ENCODE measurements at places on chromosomes 6 and 20. TPM values are rescaled to one million over a fixed set of nuclear protein-coding genes. Genes with fewer than 3 reads are reported as not detected.
A peak's percentile ranks its signal among the peaks of the same experiment; 100 is the strongest.

Gene TAGAP
- total RNA-seq, result 4.9 TPM

GRCh38 chr20:35654415-35654814 is 10.3 kb downstream of the CPNE1 start:
- DNase-seq, result no peak

DNA sequence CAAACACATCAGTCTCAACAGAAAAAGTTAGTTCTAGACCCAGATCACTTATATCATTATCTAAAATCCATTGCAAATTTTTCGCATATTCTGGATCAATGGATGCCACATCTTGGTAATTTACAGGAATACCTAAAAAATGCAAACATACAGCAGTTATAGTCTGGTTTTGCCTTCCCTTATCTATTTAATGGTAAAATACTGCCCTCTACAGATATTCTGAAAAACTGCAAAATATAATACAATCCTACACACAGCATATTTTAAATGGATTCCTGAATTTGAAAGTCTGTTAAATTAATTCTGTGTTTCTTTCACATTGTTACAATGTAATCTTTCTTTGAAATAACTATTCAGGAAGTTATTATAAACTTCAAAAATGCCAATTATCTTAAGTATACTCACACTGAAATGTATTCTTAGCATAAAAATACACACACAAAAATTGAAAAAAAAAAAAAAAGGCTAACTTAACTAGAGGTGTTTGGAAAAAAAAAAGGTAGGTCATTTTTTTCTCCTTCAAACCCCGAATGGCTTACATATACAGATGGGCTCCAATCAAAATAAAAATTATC is 88.4 kb downstream of the HACE1 start:
- DNase-seq, result no peak

DNA sequence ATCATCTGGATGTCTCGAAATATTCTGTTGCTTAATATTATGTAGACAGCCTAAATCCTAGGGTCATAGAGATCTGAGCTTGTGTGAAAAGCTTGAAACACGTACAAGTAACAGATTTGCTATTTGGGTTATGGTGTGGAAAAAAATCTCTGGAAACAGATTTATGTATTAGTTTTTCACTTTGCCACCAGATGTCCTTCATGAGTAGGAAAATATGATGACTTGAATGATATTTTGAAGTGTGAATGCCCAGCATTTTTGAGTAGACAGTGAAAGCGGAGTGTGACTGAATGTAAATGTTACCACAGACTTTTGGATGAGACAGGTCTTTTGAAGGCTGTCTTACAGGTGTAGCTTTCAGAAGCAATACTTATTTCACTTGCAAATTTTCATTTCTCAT is 4.2 kb upstream of the BMP6 start:
- DNase-seq, result no peak

GRCh38 chr20:1118004-1118335 is 432 bp upstream of the PSMF1 start:
- no peak for DNase-seq

Gene SPATS1
- not detected for total RNA-seq

- peak; percentile 92 for DNase-seq
Measured at GRCh38 chr20:49936153-49937026, at the start of gene RNF114. Gene RNF114, plus strand, starts transcription at chr20:49936397. Its CDS starts 16 bp downstream, at chr20:49936413.

Gene THBD
- 35.4 TPM for total RNA-seq

Gene FARS2
- total RNA-seq, result 27.4 TPM

Gene ZNFX1
- 46.2 TPM for total RNA-seq

DNA sequence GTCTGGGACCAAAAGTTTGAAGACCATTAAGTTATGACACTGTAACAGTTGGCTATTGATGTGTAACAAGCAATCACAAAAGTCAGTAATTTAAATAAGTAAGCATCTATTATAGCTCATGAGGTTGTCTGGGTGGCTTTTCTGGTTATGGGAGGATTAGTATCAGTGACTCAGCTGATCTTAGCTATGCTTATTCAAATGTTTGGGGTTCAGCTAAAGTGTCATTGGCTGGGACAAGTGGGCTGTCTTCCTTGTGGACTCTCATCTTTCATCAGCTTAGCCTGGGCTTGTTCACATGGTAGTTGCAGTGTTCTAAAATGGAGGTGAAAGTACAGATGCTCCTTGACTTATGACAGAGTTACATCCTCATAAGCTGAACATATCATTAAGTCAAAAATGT is 74.6 kb upstream of the LAMP5 start:
- DNase-seq, result no peak

GRCh38 chr20:2179233-2179580 is 77.6 kb downstream of the STK35 start:
- DNase-seq, result no peak

DNA sequence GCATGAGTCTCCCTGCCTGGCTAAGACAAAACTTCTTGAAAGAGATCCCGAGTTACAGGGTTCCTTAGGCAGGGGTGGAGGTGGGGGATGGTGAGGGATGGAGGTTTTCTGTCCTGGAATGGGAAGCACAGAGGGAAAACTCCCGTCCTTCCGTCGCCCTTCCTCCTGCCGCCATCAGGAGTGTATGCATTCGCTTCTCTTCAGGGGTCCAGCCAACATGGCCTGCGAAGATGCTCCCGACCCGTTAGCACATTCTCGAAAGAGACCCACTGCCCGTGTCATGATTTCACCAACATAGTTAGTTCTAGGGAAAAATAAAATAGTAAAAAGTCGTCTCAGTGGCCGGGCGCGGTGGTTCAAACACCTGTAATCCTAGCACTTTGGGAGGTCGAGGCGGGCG is 37.1 kb downstream of the KIF25 start:
- DNase-seq, result peak; percentile 30

- no peak for DNase-seq
Measured at GRCh38 chr6:29009358-29009757, 4.2 kb upstream of the ZNF311 start.

DNA sequence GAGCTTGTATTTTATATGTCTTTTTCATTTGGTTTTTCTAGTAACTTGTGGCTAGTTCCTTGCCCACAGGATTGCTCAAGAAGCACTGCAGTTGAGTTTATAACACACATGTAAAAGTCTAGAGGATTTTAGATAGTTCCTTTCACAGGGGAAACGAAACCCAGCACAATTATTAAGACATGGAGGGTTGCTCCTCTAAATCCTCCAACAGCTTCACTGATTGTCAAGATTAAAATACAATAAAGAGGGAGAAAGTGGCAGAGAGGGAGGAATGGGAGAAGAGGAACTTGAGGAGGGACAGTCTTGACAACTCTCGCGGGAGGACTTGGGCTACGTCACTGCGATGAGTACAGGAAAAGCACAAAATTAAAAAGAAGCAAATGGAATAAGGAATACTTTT is 9.7 kb upstream of the TBC1D7 start:
- DNase-seq, result no peak

DNA sequence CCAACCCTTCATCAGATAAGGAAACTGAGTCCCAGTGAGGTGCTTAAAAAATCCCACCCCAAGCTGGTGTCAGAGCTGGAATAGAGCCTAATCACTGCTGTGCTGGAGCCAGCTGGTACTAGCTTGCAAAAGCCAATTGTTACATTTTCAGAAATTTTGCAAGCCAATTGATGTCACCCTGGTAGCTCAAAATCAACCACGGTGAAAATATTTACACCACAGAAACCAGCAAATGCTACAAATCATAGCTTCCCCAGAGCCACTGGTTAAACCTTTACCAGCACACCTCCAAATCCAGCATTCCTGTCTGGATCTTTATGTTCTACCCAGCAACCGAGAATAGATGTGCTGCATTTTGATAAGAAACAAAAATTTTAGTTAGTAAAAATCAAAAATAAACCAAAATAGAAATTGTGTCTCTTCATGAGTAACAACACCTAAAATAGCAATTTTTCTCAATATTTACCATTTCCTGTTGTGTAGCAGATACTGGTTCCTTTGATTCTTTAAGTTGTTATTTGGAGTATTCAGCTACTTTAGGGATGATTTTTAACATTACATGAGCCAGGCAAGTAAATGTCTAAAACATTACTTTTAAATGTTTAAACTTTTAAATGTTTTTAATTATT is 7.2 kb upstream of the LCA5 start:
- no peak for DNase-seq

DNA sequence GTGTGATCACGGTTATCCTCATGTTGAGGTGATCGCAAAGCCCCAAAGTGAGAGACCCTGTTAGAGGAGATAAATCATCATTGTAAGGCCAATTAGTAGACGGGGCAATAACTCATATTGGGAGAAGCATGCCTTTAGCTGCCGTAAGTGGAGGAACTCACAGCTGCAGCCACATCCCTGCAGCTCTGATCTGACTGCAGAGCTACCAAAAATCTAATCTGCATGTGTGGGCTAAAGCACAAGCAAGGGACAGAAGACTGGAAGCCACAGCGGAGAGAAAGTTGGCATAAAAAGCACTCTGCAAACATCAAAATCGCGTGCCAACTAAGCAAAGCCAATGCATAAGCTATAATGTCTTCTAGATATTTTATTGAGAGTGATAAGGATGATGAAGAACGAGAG is 79.8 kb downstream of the TBC1D7 start:
- DNase-seq, result no peak

DNA sequence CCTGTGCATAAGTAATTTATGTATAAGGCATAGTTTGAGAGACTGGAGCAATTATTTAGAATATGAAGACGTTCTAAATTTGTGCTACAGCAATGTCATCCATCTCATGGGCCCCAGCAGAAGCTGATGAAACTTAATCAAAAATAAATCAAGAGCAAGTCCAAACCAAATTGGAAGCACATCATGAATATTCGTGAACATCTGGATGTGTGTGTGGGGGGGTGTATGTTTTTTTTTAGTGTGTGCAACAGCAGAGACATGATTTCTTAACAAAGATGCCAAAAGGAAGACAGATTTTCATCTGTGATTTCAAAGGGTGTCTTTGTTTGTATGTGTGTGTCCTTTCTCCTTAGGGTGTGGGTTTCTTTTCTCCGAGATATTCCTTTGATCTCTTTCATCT is 58.9 kb downstream of the SASH1 start:
- DNase-seq, result no peak

GRCh38 chr20:23340524-23340923 is 10.1 kb upstream of the NXT1 start:
- peak; percentile 81 for DNase-seq

DNA sequence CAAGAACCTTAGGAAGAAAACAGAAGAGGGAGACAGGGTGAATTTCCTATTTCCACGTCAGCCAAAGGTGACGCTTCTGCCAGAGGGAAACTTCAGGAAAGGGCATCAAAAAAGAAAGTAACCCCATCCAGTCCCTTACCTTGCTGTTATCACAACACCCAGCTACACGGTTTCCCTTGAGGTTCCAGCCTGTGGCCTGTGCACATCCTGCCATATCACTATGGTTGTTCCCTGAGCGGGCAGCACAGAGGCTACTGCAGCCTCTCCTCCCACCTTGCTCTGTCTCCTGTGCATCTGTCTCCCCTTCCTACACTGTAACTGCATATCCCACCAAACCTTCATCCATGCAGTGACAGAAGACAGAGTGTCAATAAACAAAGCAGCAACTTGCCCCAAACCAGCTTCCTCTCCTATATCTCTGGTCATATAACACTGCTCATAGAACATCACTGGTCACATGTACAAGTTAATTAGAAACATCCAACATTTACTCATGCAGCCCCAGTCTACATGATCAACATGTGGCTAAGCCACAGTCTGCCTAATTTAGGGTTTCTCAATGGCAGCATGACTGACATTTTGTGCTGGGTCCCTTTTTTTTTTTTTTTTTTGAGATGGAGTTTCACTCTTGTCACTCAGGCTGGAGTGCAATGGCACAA is 54.7 kb downstream of the GFOD1 start:
- no peak for DNase-seq

DNA sequence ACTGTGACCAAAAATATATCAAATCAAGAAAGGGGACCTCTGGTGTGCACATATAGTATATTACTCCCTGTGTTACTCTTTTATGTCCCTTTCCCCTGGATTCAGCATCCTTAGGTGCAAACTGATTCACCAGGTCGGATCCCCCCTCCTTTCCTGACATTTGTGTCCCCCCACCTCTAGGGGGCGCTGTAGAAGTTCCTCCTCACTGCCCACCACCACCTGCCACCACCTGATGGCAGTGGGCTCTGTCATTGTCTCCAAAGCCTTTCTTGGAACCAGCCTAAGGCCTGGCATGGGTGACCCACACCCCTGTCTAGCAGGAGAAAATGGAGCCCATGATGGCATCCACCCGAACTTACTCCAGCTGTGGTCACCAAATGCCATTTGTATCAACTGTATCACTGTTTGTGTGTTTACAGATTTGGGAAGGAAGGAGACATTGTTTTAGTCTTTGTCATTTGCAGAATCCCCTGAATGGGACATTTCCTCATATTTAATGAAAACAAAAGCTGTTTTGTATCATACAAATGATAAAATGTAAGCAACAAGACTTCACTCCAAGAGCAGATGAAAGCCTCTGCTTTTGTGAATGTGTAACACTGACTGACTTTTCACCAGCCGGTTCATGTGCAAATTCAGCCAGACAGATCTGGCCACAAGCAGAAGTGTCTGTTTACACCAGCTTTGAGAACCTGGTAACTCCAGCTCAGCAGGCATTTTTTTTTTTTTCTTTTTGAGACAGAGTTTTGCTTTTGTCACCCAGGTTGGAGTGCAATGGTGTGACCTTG is 66.2 kb downstream of the ARMC2 start:
- no peak for DNase-seq

Gene CCN2
- total RNA-seq, result 70.9 TPM

Gene LGSN
- total RNA-seq, result not detected

DNA sequence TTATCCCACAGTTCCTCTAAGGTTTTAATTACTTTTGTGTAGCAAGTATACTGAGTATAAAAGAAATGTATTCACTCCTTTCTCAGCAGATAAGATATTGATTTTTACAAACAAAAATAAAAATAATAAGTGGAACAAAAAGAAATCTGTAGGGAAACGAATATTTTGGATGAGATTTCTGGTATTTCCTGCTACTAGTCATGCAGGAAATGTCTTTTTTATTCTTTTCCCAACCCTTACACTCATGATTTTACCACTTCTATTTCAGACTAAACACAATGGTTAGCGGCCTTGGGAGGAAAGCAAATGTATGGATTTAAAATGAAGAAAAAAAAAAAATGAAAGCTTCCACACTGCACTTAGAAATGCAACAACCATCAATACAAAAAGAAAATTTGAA is 580.5 kb upstream of the MARCKS start:
- no peak for DNase-seq

GRCh38 chr20:57918551-57918950 is 208.7 kb upstream of the PMEPA1 start:
- no peak for DNase-seq

- DNase-seq, result no peak
Measured at GRCh38 chr6:53199156-53199555, 50.5 kb upstream of the GCM1 start.

DNA sequence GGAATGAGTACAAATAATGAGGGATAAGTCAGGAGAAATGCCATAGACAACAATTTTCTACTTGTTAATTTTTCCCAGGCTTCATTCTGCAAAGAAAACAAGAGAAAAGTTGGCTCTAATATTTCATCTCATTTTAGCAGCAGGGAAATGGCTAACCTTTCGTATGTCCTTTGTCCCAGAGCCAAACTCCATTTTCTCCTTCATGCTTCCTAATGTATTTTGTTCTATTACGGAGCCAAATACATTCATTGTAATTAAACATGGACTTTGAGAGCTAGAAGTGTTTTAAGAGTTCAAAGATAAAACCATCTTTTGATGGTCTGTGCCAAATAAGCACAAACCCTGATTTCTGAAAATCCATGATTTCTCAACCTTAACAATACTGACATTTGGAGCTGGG is 136.9 kb downstream of the PTCHD4 start:
- no peak for DNase-seq

Gene MYLK4
- total RNA-seq, result 1.3 TPM

- no peak for DNase-seq
Measured at GRCh38 chr6:90530882-90531281, 56.0 kb downstream of the MAP3K7 start.

GRCh38 chr20:59333260-59333845 is 32.9 kb downstream of the EDN3 start:
- no peak for DNase-seq
